Activated CD4-positive, alpha-beta T cell treated with anti-CD3 and anti-CD28 coated beads for 36 hours (primary cell): ENCODE measurements at places on chromosomes 1 and 21. TPM values are rescaled to one million over a fixed set of nuclear protein-coding genes. Genes with fewer than 3 reads are reported as not detected.

Gene CPT2
- total RNA-seq = 20.7 TPM

Gene TNFAIP8L2
- total RNA-seq = 19.2 TPM

Gene PLEKHA6
- 0.87 TPM for total RNA-seq

Gene S100A8
- total RNA-seq = not detected

Gene RBM11
- total RNA-seq = 5.1 TPM

Gene GNG12
- total RNA-seq = 0.11 TPM

Gene CCDC27
- not detected for total RNA-seq

- no peaks in the 10 kb centered on the region for H3K36me3 ChIP-seq
- H3K4me3 ChIP-seq = no peak overlapping the region
- H3K4me1 ChIP-seq = no peaks in the 10 kb centered on the region
- no peaks in the 10 kb centered on the region for H3K27me3 ChIP-seq
These were observed 653.9 kb upstream of the USP24 start for GRCh38 chr1:55869065-55869464.

DNA sequence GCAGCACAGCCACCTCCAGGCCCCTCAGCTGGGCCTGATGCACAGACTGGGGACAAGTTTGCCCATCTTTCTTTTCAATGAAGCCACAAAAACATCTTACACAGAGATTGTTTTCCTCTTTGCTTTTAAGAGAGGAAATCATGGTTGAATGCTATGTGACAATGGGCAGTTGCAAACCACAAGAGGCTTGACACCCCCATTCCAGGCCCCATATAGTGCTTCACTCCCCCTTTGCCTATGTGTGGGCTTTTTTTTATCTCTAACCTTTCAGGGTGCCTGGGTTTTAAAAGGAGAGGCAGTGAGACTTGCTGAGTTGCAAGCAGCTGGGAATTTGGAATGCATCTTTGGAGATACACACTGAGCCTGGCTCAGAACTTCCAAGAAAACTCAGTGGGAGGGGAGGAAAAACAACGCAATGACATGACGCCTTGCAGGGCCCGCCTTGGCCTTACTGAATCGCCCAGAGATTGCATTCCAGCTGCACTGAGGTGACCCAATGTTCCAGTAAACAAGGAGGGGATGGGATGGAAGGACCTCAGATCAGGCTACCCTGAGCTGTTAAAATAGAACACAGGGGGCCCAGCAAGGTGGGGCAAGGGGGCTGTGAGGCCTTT is 145.2 kb upstream of the ZNF648 start:
- no peaks in the 10 kb centered on the region for H3K36me3 ChIP-seq
- no peaks in the 10 kb centered on the region for H3K27me3 ChIP-seq
- no peak overlapping the region for H3K27ac ChIP-seq
- H3K4me3 ChIP-seq = no peak overlapping the region
- no peak for DNase-seq

GRCh38 chr1:19562847-19563246 is 77.5 kb upstream of the CAPZB start:
- no peak overlapping the region for H3K27ac ChIP-seq
- DNase-seq = no peak
- H3K27me3 ChIP-seq = peaks cover 3% of the 10 kb centered on the region
- peaks cover 9% of the 10 kb centered on the region for H3K4me1 ChIP-seq

GRCh38 chr1:211336161-211336560 is 9.5 kb downstream of the TRAF5 start:
- peak overlapping the region; percentile 90 for H3K27ac ChIP-seq
- H3K4me1 ChIP-seq = peaks cover 89% of the 10 kb centered on the region
- peak overlapping the region; percentile 45 for H3K4me3 ChIP-seq

GRCh38 chr1:91777630-91778300 is 108.2 kb downstream of the TGFBR3 start:
- H3K36me3 ChIP-seq = no peaks in the 10 kb centered on the region
- no peaks in the 10 kb centered on the region for H3K27me3 ChIP-seq
- H3K4me1 ChIP-seq = peaks cover 8% of the 10 kb centered on the region
- no peak overlapping the region for H3K4me3 ChIP-seq
- no peak overlapping the region for H3K27ac ChIP-seq

DNA sequence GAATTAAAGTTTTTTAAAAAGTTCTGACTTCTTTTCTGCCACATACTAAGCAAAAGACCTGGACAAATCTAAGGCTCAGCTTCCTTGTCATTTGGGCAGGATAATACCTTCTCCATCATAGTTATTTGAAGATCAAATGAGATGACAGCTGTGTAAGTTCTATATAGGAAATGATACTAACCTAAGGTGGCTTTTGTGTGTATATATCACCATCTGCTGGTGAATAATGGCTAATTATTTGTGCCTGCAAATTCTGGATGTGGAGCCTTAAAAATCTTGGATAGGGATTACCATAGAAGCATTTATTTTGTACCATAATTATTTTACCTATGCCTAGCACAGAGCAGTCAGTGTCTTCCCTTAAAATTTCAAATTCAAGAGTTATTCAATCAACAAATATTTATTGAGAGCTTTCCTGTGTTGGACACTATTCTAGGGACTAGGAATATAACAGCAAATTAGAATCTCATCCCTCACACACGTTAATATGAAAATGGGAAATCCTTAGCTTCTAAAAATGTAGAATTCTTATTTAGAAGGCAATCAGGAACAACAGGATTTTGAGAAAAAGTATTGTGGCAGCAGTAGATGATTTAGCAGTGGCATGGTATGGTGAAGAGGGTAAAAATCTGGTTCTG is 89.8 kb downstream of the TMEM200B start:
- H3K27ac ChIP-seq = no peak overlapping the region
- peaks cover 20% of the 10 kb centered on the region for H3K36me3 ChIP-seq
- DNase-seq = no peak
- no peaks in the 10 kb centered on the region for H3K27me3 ChIP-seq

- DNase-seq = no peak
- H3K4me3 ChIP-seq = no peak overlapping the region
- peaks cover 22% of the 10 kb centered on the region for H3K36me3 ChIP-seq
These were observed 42.7 kb upstream of the SLC16A1 start for GRCh38 chr1:112998592-112999235.

DNA sequence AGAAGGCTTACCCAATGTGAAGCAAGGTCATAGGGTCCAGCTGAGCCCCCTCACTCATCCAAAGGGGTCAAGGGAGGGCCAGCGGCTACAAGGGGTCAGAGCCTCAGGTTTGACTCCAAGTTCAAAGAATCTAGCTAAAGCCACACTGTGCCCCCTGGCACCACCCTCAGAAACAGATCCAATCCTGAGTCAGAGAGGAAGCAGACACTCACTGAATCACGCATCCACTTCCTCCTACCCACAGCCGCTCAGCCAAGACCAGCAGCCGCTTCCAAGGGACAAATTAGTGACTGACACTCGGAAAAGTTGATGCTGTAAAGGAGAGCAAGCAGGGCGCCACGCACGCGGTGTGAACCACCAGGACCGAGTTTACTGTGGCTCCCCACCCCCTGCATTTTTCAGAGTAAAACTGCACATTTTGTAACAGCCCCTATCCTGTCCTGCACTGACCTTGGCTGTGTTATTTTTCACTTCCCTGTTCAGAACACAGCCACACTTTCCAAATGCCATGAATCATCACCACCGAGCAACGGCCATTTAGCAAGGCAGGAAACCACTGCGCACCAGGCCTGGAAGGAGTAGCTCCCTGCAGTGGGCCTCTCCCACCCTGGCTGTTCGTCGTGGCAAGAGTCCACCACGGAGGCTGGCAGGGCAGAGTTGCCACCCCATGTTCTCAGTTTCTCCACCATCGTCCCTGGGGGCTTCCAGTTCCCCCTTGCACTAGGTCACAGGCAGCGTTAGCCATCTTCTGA is 147.8 kb downstream of the TOMM20 start:
- peak overlapping the region; percentile 98 for H3K27ac ChIP-seq
- DNase-seq = peak; percentile 91
- peaks cover 62% of the 10 kb centered on the region for H3K4me1 ChIP-seq
- peaks cover 1% of the 10 kb centered on the region for H3K36me3 ChIP-seq

- peak overlapping the region; percentile 96 for H3K27ac ChIP-seq
- peaks cover 37% of the 10 kb centered on the region for H3K4me1 ChIP-seq
These were observed 84.7 kb downstream of the PDE9A start for GRCh38 chr21:42737951-42738590.

- no peak for DNase-seq
- H3K27ac ChIP-seq = peak overlapping the region; percentile 20
- no peaks in the 10 kb centered on the region for H3K27me3 ChIP-seq
- no peak overlapping the region for H3K4me3 ChIP-seq
These were observed 60.7 kb downstream of the LRRC8D start for GRCh38 chr1:89881415-89882058.

- no peak overlapping the region for H3K27ac ChIP-seq
- H3K4me3 ChIP-seq = no peak overlapping the region
- no peaks in the 10 kb centered on the region for H3K36me3 ChIP-seq
- H3K27me3 ChIP-seq = peaks cover 4% of the 10 kb centered on the region
- no peak for DNase-seq
- H3K4me1 ChIP-seq = peaks cover 4% of the 10 kb centered on the region
These were observed 166.4 kb downstream of the PBX1 start for GRCh38 chr1:164725401-164725800.

- no peak overlapping the region for H3K4me3 ChIP-seq
- H3K4me1 ChIP-seq = no peaks in the 10 kb centered on the region
- no peak for DNase-seq
- H3K27ac ChIP-seq = no peak overlapping the region
These were observed 28.5 kb downstream of the ZNF496 start for GRCh38 chr1:247303216-247303615.

DNA sequence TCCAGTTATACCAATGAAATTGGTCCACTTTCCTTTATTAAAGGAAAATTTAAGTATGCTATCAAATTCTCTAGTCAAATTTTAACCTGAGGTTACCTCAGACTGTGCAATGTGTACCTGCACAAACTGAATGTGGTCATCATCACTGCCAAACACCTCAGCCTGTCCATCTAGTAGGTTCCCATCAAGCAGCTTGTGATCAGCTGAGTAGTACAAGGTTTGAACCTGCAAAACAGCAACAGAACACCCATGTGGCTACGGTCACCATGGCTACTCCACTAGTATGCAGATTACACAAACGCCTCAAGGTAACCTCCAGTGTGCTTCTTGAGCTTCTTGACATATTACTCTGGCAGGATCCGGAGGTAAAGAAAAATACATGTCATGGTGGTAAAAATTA is 11.6 kb downstream of the IVNS1ABP start:
- no peak overlapping the region for H3K4me3 ChIP-seq
- peaks cover 2% of the 10 kb centered on the region for H3K4me1 ChIP-seq
- no peaks in the 10 kb centered on the region for H3K27me3 ChIP-seq
- H3K36me3 ChIP-seq = peaks cover 69% of the 10 kb centered on the region
- no peak overlapping the region for H3K27ac ChIP-seq

GRCh38 chr1:214658785-214659184 is 55.8 kb downstream of the CENPF start:
- no peaks in the 10 kb centered on the region for H3K27me3 ChIP-seq
- no peak overlapping the region for H3K27ac ChIP-seq
- DNase-seq = no peak
- no peak overlapping the region for H3K4me3 ChIP-seq
- H3K36me3 ChIP-seq = peaks cover 62% of the 10 kb centered on the region
- peaks cover 2% of the 10 kb centered on the region for H3K4me1 ChIP-seq
